ENCODE measurements at places on chromosomes 12 and 14.

DNA sequence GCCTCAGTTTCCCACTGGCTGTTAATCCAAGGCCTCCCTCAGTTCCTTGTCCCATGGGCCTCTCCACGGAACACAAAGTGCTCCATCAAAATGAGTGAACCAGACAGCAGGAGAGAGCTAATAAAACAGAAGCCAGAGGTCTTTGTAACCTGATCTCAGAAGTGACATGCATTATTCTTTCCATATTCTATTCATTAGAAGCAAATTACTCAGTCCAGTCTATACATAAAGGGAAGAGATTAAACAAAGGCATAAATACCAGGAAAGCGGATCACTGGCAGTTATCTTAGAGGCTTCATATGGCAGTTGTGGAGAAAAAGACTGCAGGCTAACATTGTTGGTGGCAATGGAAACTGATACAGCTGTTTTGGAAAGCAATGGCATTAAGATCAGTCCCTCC lies 170.6 kb upstream of the GARIN6 start:
- DNase-seq, result no peak

GRCh38 chr12:31507966-31508365 lies 83.0 kb downstream of the DENND5B start:
- DNase-seq, result no peak

DNA sequence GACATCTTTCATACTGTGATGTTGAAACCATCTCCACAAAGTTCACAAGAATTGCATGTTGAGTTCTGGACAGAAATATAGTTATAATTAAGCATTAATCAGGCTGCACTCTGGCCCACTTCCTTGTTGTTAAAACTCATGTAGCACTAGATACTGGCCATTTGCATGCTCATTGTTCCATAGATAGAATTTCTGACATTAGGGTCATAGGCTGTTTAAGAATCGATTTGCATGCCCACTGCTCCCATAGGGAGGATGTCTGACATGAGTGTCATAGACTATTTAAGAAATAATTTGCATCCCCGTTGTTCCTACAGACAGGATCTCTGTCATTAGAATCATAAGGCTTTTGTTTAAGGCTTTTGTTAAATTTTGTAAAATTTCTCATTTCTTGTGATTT lies 50.2 kb downstream of the MYF5 start:
- no peak for DNase-seq

GRCh38 chr12:51921017-51921725 lies 13.9 kb downstream of the ACVRL1 start:
- no peak for DNase-seq

- DNase-seq, result no peak
These were observed 79.5 kb downstream of the FAR2 start for GRCh38 chr12:29228474-29229157.

DNA sequence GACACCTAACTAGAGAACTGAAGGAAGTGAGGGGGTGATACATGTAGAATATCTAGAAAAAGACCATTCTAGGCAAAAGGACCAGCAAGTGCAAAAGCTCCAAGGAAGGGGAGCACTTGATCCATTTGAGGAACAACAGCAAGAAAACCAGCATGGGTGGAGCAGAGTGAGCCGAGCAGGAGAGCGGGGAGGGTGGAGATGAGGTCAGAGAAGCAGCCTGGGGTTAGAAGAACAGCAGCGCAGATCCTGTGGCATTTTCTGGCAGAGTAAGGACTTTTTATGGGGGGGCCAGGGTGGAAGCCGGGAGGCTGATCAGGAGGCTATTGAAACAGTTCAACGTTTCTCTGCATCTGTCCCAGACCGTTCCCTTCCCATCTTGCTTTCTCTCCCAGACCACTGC lies 24.5 kb upstream of the TMCC3 start:
- no peak for DNase-seq

GRCh38 chr12:106885541-106886249 lies 70.0 kb upstream of the TMEM263 start:
- no peak for DNase-seq

DNA sequence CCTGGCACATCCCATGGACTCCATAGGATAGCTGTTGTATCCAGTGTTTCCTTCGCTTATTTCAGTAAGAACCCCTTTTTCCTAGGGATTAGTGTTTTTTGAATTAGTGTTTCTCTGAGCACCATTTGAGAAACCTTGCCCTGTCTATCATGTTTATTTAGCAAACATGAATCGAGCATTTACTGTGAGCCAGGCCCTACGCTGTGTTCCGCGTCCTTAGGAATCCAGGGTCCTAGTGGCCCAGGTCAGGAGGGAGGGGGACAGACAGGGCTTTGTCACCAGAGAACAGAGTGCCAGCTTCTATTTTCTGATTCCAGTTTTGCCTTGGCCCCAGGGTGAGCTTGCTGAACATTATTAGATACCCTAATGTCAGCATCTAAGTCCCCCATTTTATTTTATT lies 2.5 kb downstream of the TEAD4 start:
- no peak for DNase-seq

DNA sequence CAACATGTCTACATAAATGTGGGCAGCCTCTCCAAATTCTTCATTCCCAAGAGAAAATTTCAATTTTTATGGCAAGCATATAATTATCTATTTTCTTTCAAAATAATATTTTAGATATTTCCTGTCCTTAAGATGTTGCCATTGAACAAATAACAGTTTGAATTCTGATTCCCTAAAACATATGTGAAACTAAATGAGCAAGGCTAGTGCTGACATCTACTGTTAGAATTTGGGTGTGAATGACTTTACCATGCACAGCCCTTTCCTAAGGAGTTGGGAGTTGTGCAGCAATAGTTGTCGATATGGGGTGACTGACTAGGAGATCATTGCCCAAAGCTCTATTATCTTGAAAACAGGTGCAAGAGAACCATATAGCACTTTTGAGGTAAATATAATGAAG lies 108.2 kb upstream of the SLC38A4 start:
- peak; percentile 39 for DNase-seq

DNA sequence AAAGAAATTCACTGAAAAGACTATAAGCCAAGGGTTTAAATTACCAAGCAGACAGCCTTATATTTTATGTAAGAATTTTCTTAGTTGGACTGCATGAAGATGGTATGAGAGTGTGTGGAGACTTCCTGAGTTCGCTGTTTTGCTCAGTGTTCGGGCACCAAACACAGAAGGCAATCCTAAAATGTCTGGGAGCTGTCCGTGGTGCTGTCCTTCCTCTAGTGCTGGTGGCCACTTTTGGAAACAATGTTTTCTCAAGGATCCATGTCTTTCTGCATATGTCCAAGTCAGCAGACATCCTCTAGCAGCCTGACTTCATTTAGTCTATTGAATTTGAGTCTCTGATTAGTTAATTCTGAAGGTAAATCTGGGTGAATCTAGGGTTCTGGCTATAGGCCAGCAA lies 135.8 kb downstream of the SLC8A3 start:
- no peak for DNase-seq

GRCh38 chr14:105466531-105467248 lies 7.9 kb upstream of the CRIP2 start:
- no peak for DNase-seq

- DNase-seq, result no peak
These were observed 103.9 kb downstream of the AVPR1A start for GRCh38 chr12:63047146-63047545.

GRCh38 chr12:105507311-105508038 lies 177.0 kb downstream of the C12orf75 start:
- DNase-seq, result no peak

- no peak for DNase-seq
These were observed 1.7 kb downstream of the CDC42BPB start for GRCh38 chr14:103055695-103056094.

GRCh38 chr12:130953771-130954543 lies at the start of gene ADGRD1:
Gene ADGRD1, plus strand, starts transcription at chr12:130953907. Its CDS starts 559 bp downstream, at chr12:130954466.
- no peak for DNase-seq

DNA sequence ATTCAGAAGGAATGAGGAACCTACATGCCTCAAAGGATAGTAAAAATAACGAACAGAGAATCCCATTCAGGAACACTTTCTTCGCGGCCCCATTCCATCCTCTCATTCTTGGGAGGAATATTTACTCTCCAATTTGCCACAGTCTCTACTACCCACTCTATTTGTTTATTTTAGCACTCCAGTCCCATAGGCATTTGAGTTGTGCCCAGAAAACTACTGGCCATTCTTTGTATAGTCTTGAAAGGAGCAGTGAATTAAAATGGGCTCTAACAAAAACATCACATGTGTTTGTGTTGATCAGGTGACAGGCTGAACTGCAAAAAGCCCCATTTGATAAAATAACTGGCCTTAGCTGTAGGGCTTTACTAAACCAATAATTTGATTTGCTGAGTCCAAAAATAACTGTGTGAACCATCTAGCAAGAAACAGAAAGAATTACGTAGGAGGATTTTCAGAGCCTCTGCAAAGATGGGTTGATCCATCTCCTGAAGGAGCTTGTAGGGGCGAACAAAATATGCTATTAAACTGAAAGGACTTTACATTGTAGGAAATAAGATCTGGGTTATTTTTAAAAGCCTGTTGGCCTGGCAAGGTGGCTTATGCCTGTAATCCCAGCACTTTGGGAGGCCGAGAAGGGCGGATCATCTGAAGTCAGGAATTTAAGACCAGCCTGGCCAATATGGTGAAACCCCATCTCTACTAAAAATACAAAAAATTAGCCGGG lies 142.3 kb upstream of the CPNE8 start:
- no peak for DNase-seq

DNA sequence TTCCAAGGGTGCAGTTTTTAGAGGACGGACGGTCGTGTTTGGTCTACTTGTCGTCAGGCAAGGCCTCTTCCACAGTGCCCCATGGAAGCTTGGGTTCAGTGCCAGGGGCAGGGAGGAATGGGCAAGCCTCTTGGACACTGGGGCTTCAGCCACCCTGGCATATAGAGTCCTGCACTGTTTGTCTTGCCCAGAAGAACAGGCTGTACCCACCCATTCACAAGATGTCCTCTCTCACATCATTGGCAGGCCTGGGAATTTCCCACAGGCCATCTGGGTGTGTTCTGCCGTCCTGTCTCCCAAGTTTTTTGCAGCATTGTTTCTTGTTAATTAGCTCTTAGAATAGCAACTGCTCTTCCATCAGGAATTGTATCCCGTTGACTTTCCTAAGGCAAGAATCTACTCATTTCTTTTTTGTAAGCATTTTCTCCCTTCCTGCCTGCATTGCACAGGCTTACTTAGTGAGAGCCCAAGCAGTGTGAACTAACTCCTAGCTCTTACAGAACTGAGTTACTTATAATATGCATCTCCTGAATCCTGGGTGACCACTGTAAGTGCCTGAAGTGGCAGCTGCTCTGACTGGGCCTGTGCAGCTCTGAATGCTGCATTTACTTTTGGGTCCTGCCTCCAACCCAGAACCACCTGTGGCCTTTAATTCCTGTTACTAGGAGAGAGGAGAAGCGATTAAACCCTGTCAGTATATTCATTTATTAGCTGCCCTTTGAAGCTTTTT lies 149.4 kb upstream of the HIF1A start:
- DNase-seq, result no peak

DNA sequence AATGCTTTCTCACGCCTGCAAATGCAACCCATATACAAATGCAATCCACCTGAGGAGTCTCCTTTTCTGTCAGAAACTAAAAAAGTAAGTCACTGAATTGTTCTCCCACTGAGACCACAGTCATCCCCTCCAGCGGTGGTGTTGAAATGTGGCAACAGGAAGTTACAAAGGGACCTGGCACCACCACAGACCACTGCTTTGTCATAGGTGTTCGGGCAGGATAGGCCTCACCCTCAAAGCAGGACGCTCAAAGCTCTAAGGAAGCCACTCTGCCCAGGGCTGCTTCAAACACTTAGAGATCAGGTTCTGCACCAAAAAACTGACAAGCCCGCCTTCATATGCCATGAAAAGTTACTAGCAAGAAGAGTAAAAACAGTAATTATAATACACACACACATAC lies 11.3 kb downstream of the PHLDA1 start:
- peak; percentile 43 for DNase-seq

DNA sequence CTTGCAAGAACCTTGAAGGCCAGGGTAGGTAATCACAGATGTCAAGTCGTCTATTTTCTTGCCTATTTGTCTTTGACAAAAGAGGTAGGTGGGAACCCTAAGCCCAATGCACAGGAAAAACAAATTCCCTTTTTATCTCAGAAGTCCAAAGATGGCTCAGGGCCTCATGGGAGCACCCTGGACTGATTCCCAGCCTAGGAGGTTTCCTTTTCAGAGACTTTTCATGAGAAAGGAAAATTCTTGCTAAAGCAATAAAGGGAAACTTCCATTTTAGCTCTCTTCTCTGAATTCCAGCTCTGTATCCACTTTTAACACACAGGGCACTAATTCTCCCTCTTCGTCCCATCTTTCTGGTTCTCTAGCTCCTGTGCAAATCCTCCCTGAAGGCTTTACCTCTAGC lies 1.2 kb downstream of the ZNF641 start:
- no peak for DNase-seq

GRCh38 chr12:63090716-63091115 lies 60.3 kb downstream of the AVPR1A start:
- DNase-seq, result no peak

- no peak for DNase-seq
These were observed 280.0 kb downstream of the RAD51B start for GRCh38 chr14:68099495-68100045.

- no peak for DNase-seq
These were observed 124.8 kb upstream of the WSCD2 start for GRCh38 chr12:108004319-108004718.

DNA sequence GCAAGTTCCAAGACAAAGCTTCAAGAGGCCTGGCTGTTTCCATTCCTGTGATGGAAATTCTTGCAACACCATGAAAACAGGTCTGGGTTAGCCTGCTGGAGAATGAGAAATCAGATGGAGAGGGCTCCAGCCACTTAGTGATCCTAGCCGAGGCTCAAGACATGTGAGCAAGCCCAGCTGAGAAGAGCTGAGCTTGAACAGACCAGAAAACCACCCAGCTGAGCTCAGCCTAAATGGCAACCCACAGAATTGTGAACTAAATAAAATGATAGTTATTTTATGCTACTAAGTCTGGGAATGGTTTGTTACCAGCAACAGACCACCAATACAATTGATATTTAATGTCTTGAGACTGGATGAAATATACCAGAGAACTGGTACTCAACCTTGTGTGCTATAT lies 494.5 kb downstream of the RMST start:
- no peak for DNase-seq

- no peak for DNase-seq
These were observed 47.1 kb downstream of the TBX3 start for GRCh38 chr12:114636723-114637480.

GRCh38 chr12:132490422-132491137 lies 629 bp downstream of the FBRSL1 start:
- no peak for DNase-seq

GRCh38 chr14:76396714-76397187 lies 20.8 kb downstream of the ESRRB start:
- no peak for DNase-seq

GRCh38 chr12:95731519-95731958 lies 59.0 kb downstream of the NTN4 start:
- no peak for DNase-seq

DNA sequence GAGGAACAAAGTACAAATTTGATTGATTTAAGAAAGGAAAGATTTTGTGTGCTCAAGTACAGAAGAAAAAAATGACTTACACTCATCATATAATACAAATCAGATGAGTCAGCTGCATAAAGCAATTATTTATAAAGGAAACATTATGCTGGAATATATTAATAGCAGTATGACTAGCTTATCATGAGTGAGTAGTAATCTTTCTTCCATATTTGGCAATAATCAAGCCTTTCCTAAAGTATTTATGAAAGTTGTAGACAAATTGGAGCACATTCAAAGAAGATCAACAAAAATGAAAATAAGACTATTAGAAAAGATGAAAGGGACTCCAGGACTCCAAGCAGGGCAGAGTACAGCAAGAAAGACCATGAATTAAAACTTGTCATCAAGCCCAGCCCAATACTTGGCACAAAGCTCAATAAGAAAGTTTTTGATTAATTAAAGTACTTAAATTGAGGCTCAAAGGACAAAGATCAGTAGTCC lies 32.8 kb downstream of the CCER1 start:
- DNase-seq, result peak; percentile 52

- DNase-seq, result peak; percentile 56
These were observed 342.7 kb downstream of the PRKD1 start for GRCh38 chr14:29584992-29585391.
